Neural progenitor cell (in vitro differentiated cells): ENCODE measurements at places on chromosomes 5 and 9. TPM values are rescaled to one million over a fixed set of nuclear protein-coding genes. Genes with fewer than 3 reads are reported as not detected.

The SH2D3C gene
- total RNA-seq = 1.8 and 1.9 TPM in 2 replicates

GRCh38 chr5:165874851-165875250 lies 2369.4 kb downstream of the MAT2B start:
- no peak for DNase-seq

- DNase-seq = no peak
These were observed 190.6 kb downstream of the DAB2IP start for GRCh38 chr9:121841771-121842611.

The OCLN gene
- total RNA-seq = 57.7 and 67.5 TPM in 2 replicates

DNA sequence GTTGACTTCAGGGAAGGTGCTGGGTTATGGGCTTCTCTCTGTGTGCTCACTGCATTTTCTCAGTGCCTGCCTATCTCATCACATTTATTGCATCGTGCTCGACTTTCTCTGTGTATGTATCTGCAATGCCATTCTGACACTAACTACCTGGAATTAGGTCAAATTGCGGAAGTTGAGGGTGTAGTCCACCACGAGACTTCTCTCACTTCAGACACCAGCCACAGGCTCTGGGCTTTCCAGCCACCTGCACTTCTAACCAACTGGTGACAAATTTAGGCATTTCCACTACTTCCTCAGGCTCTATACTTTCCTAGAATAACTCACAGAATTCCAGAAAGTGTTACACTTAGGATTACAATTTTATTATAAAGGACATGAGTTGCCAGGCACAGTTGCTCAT lies 188.6 kb upstream of the ZNF608 start:
- no peak for DNase-seq

- no peak for DNase-seq
These were observed 113.3 kb upstream of the RAI14 start for GRCh38 chr5:34542818-34543217.

DNA sequence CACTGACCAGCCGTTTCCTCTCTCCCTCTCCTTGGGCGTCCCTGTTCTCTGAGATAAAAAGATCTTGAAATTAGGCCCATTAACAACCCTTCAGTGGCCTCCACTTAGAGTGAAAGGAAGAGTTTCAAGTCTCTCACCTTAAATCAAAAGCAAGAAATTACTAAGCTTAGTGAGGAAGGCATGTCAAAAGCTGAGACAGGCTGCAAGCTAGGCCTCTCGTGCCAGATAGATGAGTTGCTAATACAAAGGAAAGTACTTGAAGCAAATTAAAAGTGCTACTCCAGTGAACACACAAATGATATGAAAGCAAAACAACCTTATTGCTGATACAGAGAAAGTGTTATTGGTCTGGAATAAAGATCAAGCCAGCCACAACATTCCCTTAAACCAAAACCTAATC lies 331.3 kb upstream of the SEMA6A start:
- DNase-seq = no peak

DNA sequence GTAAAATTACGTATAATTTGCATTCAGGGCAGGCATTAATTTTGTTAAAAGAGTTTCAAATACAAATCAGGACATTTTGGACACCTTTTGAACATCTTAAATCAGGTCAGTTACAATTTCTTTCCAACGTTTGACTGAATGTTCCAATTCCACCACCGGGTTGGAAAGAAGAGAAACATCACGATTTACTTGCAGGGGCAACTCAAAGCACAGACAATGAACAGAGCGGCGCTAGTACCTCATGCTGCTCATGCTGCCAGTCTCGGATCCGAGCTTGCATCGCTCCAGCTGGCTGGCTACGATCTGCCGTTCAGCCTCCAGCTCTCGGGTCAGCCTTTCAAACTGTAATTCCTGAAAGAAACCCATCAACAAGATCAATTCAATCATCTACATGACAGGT lies 339.5 kb downstream of the CTNND2 start:
- DNase-seq = peak; percentile 14

DNA sequence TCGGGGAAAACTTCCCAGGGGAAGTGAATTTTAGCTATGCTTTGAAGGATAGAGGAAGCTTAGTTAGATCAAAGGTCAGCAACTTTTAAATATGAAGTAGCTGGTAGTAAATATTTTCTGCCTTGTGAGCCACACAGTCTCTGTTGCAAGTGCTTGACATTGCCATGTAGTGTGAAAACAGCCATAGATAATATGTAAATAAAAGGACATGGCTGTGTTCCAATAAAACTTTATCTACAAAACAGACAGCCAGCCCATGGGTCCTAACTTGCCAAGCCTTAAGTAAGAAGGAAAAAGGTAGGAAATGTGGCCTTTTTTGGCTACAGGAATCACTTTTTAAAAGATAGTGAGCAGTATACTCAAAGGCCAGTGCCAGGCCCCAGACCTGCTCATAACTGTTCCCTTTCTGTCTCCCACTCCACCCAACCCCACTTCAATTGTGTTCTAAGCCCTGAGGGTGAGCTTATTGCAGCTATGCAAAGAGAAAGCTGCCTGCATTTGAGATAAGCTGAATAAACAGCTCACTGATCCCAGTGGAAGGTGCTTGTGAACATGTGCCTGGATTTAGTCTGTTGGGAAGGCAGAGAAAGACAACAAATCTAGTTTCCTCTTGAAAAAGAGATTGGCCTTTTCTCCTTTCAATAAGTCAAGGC lies 113.0 kb upstream of the TRIM32 start:
- no peak for DNase-seq

- DNase-seq = no peak
These were observed 40.3 kb downstream of the SLC24A2 start for GRCh38 chr9:19748278-19749126.

The SPINK7 gene
- total RNA-seq = not detected in 2 replicates

GRCh38 chr5:144812763-144813162 lies 642.1 kb downstream of the KCTD16 start:
- DNase-seq = no peak

GRCh38 chr9:93673021-93673838 lies 96.8 kb downstream of the PHF2 start:
- DNase-seq = no peak

GRCh38 chr5:169070413-169070812 lies 230.5 kb downstream of the SLIT3 start:
- DNase-seq = no peak

GRCh38 chr9:103798620-103799019 lies 295.5 kb upstream of the SMC2 start:
- DNase-seq = no peak
